ENCODE measurements at places on chromosomes 16 and 17. TPM values are rescaled to one million over a fixed set of nuclear protein-coding genes. Genes with fewer than 3 reads are reported as not detected.

The PLLP gene
- 26.4 TPM for polyA plus RNA-seq

The PCYT2 gene
- polyA plus RNA-seq, result 77.0 TPM

The SUPT6H gene
- 17.9 TPM for polyA plus RNA-seq

The PAQR4 gene
- 35.6 TPM for polyA plus RNA-seq

The MYH13 gene
- not detected for polyA plus RNA-seq

The STX1B gene
- 0.27 TPM for polyA plus RNA-seq

The TP53TG3F gene
- not detected for polyA plus RNA-seq

The B3GNT9 gene
- polyA plus RNA-seq, result 9.6 TPM

The TLCD3A gene
- 39.2 TPM for polyA plus RNA-seq

The XAF1 gene
- 12.2 TPM for polyA plus RNA-seq

The PMFBP1 gene
- polyA plus RNA-seq, result 0.12 TPM

The GPR179 gene
- polyA plus RNA-seq, result not detected

The TP53TG3B gene
- not detected for polyA plus RNA-seq

The PIEZO1 gene
- 190 TPM for polyA plus RNA-seq

The SLC13A2 gene
- not detected for polyA plus RNA-seq

The MMD gene
- 6.4 TPM for polyA plus RNA-seq

The YPEL3 gene
- 29.6 TPM for polyA plus RNA-seq

The ZSCAN10 gene
- polyA plus RNA-seq, result not detected

The HS3ST3A1 gene
- polyA plus RNA-seq, result not detected

The C16orf86 gene
- polyA plus RNA-seq, result 2.0 TPM

The SNN gene
- polyA plus RNA-seq, result 7.9 TPM

The CRYM gene
- polyA plus RNA-seq, result 0.08 TPM

The SLC9A5 gene
- polyA plus RNA-seq, result 1.8 TPM

The ABCC11 gene
- 0.03 TPM for polyA plus RNA-seq

The DNASE1L2 gene
- polyA plus RNA-seq, result 0.47 TPM

The CA7 gene
- not detected for polyA plus RNA-seq

The ZMYND15 gene
- 0.31 TPM for polyA plus RNA-seq

The SLC5A2 gene
- polyA plus RNA-seq, result 0.19 TPM

The ACSM3 gene
- 0.40 TPM for polyA plus RNA-seq

The SLC35G6 gene
- polyA plus RNA-seq, result not detected

The CCL7 gene
- polyA plus RNA-seq, result not detected

The MAF gene
- 0.38 TPM for polyA plus RNA-seq

The FHOD1 gene
- polyA plus RNA-seq, result 47.0 TPM

The CD300LD gene
- polyA plus RNA-seq, result not detected

The MCRIP1 gene
- polyA plus RNA-seq, result 93.7 TPM

The CLEC3A gene
- polyA plus RNA-seq, result not detected

The CD2BP2 gene
- polyA plus RNA-seq, result 81.2 TPM

The CD300LB gene
- not detected for polyA plus RNA-seq

The PABPN1L gene
- polyA plus RNA-seq, result not detected

The MCRIP2 gene
- 30.4 TPM for polyA plus RNA-seq

The NOL3 gene
- polyA plus RNA-seq, result 22.1 TPM

The CHST4 gene
- polyA plus RNA-seq, result 0.08 TPM

The PLK1 gene
- 98.9 TPM for polyA plus RNA-seq
